ENCODE measurements at places on chromosomes 12 and 14.

DNA sequence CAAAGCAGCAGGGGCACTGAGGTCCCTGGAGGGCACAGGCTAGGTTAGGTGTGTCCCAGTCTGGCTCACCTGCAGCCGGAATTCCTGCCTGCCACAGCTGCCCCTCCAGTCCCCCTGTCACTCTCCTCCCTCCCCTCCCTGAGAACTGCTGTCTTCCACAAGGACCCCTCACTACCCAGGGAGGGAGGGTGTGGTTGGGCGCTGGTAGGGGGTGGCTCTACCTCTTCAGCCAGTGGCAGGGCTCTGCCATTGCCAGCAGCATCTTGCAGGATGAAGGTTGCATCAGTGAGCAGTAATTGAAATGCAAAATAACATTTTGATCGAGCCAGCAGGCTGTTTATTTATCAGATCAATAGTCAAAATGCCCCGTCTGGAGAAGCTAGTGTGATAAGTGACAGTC, 45.7 kb downstream of the ESRRB start:
- no peak for DNase-seq

DNA sequence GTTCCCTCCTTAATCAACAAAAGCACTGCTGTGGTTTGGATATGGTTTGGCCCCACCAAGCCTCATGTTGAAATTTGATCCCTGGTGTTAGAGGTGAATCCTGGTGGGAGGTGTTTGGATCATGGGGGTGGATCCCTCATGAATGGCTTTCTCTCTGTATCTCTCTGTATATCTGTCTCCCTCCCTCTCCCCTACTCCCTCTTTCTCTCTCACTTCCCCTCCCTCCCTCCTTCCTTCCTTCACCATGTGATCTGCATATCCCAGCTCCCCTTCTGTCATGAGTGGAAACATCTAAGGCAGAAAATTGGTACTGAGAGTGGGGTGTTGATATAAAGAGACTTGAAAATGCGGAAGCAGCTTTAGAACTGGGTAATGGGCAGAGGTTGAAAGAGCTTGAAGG, 5.2 kb downstream of the GSKIP start:
- no peak for DNase-seq

DNA sequence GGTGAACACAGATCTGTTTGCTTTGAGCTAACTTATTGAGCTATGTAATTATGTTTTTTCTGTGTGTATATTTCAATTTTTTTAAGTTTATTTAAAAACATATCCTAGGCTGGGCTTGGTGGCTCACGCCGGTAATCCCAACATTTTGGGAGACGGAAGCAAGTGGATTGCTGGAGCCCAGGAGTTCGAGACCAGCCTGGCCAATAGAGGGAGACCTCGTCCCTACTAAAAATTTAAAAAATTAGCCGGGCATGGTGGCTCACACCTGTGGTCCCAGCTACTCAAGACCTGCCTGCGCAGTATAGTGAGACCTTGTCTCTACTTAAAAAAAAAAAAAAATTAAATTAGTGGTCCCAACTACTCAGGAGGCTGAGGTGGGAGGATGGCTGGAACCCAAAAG, 16.2 kb upstream of the RNASE1 start:
- no peak for DNase-seq

DNA sequence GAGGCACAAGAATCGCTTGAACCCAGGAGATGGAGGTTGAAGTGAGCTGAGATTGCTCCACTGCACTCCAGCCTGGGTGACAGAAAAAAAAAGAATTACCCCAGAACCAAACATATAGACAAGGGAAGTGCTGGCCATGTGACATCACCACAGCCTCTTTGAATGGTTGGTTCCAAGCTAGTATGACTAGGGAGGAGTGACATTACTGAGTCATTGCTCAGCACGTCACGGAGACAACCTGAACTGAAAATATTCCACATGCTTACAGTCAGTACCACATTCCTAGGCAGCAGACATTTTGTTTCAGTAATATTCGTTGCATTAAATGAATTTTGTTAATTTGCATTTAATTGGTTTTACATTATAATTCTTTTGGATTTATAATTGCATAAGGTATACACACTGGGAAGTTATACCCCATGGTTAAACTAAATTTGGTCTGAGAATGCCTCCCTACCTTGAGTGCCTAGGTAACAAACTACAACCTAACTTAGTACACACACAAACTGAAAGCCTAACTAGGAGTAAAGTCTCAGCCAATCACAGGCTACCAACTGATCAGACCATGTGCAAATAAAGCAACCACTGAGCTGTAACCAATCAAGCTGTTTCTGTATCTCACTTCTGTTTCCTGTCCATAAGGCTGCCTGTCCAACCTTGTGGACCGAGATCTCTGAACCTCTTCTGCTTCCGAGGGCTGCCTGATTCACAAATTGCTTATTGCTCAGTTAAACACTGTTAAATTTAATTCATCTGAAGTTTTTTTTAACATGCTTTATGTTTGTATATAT, 164.4 kb downstream of the CAND1 start:
- no peak for DNase-seq

- DNase-seq = no peak
Measured at GRCh38 chr14:103296987-103297386, 37.0 kb upstream of the EIF5 start.

GRCh38 chr12:94218233-94218632, 69.9 kb downstream of the PLXNC1 start:
- no peak for DNase-seq

DNA sequence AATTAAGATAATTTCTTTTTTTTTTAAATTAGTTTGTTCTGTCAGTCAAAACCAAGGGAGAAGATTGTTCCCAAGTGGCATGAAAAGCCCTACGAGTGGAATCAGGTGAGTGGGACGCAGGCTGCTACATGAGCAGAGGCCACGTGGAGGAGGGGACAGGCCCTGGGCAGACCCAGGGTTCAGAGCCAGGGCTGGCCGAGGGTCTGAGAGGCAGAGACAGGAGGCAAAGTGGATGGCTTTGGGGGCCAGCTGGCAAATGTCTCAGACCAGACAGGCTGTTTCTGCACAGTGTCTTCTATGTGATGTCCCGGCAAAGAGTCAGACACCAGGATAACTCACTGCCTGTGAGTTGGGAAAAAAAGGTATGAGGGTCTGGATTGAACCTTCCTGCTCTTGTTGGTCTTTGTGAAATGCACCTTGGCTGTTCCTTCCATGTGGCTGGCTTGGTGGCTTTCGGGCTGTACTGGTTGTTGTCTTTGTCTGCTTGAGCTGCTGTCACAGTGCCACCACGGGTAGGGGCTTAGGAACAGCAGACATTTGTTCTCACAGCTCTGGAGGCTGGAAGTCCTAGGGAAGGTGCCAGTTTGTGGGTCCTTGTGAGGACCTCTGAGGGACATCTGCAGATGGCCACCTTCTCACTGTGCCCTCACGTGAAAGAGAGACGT, 35.8 kb upstream of the ASPG start:
- no peak for DNase-seq

GRCh38 chr12:49201595-49202295, 12.9 kb upstream of the TUBA1A start:
- no peak for DNase-seq

DNA sequence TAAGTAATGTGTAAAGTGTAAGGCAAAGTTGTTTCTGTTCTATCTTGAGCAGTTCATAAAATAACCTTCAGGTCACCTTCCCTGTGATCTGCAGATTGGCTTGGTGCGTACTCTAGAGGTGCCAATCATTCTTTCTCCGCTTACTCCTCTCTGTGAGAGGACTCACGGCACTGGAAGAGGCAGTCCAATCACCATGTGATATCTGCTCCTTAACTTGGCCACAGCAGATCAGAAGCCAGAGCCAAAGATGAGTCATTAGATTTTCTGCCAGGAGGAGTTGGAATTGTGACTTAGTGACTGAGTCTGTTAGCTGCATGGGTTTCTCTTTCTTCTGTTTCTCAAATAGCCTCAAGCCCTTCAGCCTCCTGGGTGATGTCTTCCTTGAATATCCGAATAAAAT, 165.5 kb downstream of the SLC41A2 start:
- DNase-seq = no peak

GRCh38 chr14:97366400-97366799, 569.2 kb downstream of the VRK1 start:
- DNase-seq = no peak

- DNase-seq = no peak
Measured at GRCh38 chr14:101559624-101560533, 1.4 kb upstream of the DIO3 start.

DNA sequence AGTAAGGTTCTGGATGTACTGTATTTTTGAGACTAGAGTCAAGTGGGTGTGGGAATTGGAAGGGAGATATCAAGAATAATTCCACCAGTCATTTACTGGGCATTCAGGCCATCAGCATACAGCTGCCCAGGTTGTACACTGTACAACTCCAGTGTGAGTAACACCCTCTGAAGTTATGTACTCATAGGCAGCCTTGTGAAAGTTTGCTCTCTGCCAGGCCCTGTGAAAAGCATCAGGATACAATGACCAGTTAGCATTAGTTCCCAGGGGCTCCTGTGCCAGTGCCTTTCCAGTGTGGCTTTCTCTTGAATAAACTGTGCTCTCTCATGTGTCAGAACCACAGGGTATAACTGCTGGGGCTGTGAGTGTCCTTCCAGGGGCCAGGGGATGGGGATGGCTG, 89.7 kb downstream of the LGMN start:
- DNase-seq = no peak

DNA sequence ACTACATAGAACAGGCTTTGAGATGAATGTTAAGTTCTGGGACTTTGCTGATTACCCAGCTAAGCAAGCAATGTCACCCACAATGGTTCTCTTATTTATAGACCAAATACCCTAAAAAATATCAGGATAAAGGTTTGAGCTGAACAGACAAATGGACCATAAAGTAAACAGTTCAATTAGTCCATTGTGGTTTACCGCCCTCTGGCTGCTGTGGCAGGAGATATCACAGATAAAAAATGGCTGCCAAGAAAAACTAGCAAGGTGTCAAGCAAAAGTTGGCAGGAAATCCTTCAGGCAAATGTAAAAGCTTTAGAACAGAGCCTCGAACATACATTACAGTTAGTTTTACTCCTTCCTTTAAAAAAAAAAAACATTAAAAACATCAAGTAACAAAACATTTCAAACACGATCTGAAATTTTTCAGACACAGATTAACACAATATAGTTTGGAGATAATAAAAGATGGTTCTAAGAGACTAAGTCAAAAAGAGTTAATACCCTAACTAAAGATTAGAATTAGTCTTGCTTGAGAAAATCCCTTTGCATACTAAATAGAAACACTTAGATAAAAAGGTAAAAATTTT, 41.3 kb downstream of the MED13L start:
- DNase-seq = peak; percentile 17

DNA sequence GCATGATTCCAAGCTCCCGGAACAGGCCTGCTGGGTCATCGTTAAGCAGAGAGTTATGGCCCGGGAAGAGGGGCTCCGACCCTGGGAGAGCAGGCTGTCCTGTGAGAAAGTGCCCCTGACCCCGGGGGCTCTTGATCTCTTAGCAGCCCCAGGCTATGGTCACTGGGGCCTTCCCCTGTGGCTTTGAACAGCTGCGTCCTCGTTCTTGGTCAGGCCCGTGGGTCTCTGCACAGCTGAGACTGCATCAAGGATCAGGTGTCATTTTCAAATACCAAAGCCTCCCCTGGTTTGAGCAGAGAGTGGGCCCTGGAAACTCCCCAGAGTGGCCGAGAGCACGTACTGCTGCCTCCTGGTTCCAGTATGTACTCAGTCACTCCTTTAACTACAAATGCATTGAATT, 114.8 kb downstream of the ESRRB start:
- DNase-seq = no peak

- DNase-seq = no peak
Measured at GRCh38 chr12:52836042-52836466, 1.9 kb upstream of the KRT79 start.

GRCh38 chr12:65019696-65020234, 101.3 kb downstream of the WIF1 start:
- no peak for DNase-seq

DNA sequence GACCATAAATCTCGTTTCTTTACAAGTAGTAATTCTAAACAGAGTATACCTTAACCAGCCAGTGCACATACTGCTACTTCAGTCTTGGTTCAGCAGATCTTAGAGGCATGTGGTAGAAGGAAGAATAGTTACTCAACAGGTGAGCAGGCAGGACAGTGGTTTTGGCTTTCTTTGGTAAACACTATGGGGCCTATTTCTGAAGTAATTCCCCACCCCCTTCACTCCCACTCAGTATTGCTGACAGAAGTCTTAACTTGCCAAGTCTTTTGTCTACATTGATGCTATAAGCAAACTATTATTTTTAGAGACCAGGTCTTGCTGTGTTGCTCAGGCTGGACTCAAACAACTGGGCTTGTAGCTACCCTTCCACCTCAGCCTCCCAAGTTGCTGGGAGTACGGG, 68.5 kb downstream of the FBXO34 start:
- DNase-seq = no peak

DNA sequence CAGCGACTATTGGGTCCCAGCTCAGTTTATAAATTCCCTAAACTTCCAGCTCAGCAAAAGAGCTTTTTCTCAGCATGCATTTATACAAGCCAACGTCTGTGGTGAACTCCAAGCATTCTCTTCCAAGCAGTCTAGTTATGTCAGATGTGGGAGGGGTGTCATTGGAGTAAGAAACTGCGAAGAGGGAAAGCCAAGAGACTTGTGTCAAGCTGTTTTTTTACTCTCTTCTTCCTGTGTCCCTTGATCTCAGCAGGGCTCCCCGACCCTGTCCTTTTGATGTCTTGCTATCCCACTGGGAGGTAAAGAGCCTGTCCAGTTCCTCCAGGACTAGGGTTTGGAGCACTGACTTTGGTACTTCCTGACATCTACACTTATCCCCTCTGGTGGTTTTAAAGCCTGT, 69.0 kb downstream of the PPM1H start:
- DNase-seq = no peak

DNA sequence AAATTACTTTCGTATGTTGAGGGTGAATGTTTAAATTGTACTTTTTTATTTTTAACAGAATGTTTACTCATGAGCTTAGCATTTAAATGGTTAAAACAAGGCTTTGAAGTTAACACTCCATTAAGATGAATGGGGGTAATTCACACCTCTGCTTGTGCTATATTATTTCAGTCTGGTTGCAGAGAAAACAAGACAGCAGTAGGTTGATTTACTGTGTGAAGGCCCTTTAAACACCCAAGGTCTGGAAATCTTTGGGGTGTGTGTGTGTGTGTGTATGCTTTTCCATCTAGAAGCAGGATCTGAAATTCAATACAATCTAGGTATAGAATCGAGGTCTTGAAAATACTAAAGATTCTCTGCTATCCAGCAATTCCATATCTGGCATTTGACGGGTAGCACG, 83.8 kb downstream of the SLC38A6 start:
- DNase-seq = no peak

DNA sequence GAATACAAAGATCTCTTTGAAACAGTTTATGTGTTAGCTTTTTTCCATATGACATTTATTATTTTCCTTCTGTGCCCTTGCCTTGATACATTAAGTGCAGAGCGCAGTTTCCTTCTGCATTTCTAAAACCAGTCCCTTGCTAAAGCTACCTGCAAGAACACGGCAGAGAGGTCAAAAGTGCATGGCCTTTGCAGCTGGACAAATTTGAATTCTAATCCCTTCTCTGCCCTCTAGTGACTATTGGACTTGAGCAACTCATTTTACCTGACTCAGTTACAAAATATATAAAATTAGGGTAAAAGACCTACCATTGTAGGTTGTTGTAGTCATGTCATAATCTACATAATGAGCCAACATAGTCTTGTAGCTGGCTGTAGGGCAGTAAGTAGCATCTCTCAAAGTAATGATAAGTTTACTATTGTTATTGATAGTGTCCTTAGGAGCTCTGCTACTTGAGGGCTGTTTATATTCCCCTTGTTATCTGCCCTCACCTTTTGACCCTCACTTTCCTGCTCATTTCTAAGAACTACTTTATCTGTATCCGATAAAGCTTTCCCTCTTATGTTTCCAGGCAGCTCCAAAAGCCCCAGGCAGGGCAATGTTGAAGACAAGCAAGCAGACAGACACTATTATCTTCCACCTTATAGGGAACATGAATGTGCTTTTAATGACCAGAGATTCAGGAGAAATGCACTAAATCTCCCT, 120.0 kb upstream of the PDZRN4 start:
- DNase-seq = no peak
